Immature natural killer cell (primary cell): ENCODE measurements at places on chromosomes 12 and 14. TPM values are rescaled to one million over a fixed set of nuclear protein-coding genes. Genes with fewer than 3 reads are reported as not detected.

DNA sequence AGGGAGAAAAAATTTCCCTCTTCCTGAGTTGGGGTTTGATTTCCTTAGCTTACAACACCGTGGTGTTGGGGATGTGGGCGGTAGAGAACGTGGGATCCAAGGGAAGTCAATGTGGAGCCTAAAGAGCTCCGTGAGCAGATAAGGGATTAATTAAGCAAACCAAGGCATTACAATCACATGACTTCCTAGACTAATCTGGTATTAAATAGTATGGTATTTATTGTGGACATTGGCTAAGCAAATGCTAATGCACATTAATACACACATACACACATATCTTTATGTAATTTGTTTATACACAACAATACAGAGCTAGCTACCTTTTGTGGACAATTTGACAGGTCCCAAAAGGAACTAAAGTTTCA, 791 bp upstream of the RNF41 start:
- no peak for DNase-seq

- no peak for DNase-seq
Observed at GRCh38 chr14:22978981-22979671, 3.2 kb downstream of the AJUBA start.

Gene DBX2
- not detected for polyA plus RNA-seq

Gene ANO2
- polyA plus RNA-seq: not detected

- DNase-seq: no peak
Observed at GRCh38 chr12:65039301-65039700, 81.8 kb downstream of the WIF1 start.

DNA sequence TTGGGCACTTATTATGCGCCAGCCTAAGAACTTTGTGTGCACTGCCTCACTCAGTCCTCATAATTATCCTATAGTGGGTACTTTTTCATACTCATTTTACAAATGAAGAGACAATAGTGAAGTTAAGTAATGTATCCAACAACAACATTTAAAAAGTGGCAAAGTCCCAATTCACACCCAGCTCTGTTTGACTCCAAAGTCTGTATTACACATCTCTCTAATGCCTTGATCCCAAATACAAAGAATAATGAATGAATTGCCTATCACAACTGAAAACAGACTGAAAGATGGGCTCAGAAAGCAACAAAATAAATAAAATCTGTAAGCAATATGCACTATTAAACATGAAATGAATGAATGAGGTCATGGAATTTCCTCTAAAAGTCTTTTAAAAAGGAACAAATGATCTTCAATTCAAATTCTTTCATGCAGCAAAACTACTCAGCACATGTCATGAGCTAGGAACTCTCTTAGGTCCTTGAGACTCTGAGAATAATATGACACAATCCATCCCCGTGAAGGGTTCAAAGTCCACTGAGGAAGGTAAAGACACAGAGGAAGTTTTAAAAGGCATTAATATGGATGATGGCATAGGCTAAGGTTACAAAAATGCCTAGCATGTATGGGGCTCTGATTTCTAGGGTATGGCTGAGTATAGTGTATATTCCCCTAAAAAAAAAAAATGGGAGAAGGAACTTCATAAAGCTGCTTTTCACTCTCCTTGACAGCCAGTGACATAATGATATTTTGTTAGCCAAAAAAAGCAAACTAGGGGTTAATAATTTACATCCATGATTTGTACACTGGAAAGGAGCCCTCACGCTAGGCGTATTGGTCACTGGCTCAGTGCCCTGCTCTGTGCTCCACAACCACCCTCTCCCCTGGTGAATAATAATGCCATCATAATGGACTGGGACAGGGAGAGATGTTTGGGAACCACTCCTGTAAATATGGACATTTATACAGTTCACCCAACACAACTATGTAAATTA, 103.4 kb downstream of the SLC2A13 start:
- no peak for DNase-seq

- no peak for DNase-seq
Observed at GRCh38 chr12:68276402-68276930, 23.1 kb upstream of the IL22 start.

Gene IFNG-AS1
- 5.8 TPM for polyA plus RNA-seq

- DNase-seq: no peak
Observed at GRCh38 chr12:93484315-93484981, 17.1 kb downstream of the MRPL42 start.

- DNase-seq: no peak
Observed at GRCh38 chr12:34396861-34397590, 374.7 kb downstream of the ALG10 start.

DNA sequence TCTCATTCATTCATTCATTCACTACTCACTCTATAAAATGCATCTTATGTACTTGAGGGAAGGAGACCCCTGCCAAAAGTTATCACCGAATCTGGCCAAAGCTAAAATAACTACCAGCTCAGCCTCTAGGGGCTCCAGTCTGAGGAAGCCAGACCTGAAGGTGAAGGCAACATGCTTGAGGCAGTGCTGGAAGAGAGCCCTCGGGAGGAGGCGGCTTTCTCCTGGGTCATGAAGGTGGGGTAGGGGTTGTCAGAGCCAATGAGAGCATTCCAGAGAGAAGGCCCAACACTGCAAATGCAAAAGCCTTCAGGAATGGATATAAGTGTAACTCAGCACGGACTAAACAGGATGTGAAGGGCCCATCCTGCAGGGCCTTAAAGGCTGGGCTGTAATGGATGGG, 62.4 kb downstream of the GSC start:
- no peak for DNase-seq

- DNase-seq: no peak
Observed at GRCh38 chr12:47356129-47356700, 276.5 kb upstream of the AMIGO2 start.

Gene IKBIP
- polyA plus RNA-seq: 6.7 TPM

DNA sequence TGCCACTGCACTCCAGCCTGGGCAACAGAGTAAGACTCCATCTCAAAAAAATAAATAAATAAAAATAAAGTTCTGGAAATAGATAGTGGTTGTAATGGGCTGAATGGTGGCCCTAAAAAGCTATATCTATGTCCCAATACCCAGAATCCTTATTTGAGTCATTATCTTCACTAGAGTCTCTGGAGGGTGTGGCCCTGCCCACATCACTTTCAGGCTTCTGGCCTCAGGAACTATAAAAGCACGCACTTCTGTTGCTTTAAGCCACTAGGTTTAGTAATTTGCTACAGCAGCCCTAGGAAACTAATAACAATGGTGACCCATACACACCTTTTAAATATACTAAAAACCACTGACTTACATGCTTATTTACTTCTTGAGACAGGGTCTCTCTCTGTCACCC, 49.9 kb downstream of the MAP3K9 start:
- no peak for DNase-seq

DNA sequence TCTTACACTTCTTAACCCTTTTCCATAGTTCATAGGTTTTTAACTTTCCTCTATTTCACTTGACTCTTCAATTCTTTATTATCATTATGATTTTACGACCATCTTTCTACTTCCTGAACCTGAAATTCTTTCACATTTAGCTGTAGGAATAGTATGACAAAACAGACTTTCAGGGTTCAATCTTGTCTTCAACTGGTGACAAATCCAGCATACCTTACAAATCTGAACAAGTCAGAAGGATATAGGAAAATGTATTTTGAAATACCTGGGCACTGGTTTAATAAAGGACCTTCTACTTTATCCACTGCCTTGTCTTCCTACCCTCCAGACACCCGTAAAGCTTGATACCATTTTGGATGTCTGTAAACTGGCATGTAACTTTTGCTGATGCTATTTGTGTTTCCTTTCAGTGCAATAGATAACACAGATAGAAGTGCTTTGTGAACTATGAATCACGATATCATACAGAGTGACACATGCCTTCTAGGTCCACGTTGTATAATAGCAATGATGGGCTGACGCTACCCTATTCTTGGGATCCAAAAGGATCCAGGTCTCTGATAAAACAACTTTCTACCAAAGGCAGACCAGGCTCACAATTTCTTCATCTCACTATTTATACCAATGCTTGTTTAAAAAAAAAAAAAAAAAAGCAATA, 77.4 kb upstream of the SAV1 start:
- DNase-seq: no peak

Gene BEGAIN
- polyA plus RNA-seq: not detected

DNA sequence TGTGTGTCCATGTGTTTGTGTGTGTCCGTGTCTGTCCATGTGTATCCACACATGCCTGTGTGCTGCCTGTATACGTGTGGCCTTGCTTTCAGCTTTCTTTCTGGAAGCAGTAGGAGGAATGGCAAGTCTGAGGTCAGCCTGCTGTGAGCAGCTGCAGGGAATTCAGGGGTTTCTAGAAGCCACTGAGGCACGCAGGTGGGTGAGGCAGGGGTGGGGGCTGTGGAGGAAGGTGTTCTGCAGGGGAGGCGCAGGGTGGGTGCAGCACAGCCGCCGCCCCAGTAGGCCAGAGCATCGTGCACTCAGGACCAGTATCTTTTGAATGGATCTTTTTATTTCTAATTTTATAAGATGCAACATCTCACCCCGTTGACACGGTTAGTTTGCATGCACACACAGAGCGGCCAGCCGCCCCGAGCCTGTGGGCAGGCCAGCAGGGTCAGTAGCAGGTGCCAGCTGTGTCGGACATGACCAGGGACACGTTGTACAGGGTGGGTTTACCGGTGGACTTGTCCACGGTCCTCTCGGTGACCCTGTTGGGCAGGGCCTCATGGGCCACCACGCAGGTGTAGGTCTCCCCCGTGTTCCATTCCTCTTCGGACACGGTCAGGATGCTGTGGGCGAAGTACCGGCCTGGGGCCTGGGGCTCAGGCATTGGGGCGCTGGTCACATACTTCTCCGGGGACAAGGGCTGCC, 327.7 kb downstream of the TMEM121 start:
- DNase-seq: no peak

DNA sequence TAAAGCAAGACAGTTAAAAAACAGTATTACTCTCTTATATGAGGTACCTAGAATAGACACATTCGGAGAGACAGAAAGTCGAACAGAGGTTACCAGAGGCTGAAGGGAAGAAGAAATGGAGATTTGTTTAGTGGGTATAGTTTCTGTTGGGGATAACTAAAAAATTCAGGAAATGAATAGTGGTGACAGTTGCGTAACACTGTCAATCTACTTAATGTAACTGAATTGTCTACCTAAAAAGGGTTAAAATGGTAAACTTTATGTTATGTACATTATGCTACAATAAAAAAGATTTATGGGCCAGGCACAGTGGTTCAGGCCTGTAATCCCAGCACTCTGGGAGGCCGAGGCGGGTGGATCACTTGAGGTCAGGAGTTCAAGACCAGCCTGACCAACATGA, 30.6 kb upstream of the SLC6A13 start:
- DNase-seq: no peak

GRCh38 chr14:93012951-93013719, 90.2 kb downstream of the CHGA start:
- DNase-seq: no peak

Gene ZC2HC1C
- not detected for polyA plus RNA-seq

DNA sequence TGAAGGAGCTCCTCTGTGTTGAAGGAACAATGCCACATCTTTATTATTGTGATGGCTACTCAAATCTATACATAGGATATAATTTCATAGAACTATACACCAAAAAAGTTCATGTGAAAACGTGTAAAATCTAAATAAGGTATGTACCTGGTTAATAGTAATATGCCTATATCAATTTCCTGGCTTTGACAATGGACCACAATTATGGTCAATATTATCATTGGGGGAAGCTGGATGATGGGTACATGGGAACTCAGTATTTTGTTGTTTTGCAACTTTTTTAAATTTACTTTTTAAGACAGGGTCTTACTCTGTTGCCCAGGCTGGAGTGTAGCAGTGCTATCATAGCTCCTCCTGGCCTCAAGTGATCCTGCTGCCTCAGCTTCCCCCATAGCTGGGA, 270.7 kb downstream of the TMEM132C start:
- DNase-seq: no peak

GRCh38 chr12:75908961-75909605, 122.5 kb downstream of the PHLDA1 start:
- no peak for DNase-seq

Gene TAS2R50
- not detected for polyA plus RNA-seq

Gene KRT3
- not detected for polyA plus RNA-seq

DNA sequence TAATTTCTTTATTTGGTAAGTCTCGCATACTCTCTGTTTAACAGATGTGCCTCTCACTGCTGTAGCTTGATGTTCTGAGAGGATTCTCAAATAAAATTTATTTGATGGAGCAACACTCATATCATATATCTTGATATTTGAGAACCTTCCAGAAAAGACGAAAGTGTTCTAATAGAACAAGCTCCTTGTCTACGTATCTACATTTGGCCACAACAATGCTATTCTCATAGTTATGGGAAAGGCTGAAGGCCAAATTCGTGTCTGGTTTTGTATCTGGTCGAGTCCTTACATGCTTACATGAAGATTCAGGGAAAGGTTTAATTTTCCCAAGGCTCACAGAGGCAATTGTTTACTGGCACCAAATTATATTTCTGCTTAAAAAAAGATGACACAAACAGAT, 186.7 kb upstream of the SLC38A2 start:
- no peak for DNase-seq

- DNase-seq: no peak
Observed at GRCh38 chr12:92769124-92769901, 66.5 kb downstream of the PLEKHG7 start.

DNA sequence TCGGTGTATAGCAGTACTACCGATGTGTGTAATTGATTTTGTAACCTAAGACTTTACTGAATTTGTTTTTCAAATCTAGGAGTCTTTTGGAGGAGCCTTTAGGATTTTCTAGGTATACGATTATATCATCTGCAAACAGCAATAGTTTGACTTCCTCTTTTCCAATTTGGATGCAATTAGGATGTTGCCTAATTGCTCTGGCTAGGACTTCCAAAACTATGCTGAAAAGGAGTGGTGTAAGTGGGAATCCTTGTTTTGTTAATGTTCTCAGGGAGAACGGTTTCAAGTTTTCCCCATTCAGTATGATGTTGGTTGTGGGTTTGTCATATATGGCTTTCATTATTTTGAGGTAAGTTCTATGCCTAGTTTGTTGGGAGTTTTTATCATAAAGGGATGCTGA, 171.6 kb upstream of the PDE3A start:
- no peak for DNase-seq

DNA sequence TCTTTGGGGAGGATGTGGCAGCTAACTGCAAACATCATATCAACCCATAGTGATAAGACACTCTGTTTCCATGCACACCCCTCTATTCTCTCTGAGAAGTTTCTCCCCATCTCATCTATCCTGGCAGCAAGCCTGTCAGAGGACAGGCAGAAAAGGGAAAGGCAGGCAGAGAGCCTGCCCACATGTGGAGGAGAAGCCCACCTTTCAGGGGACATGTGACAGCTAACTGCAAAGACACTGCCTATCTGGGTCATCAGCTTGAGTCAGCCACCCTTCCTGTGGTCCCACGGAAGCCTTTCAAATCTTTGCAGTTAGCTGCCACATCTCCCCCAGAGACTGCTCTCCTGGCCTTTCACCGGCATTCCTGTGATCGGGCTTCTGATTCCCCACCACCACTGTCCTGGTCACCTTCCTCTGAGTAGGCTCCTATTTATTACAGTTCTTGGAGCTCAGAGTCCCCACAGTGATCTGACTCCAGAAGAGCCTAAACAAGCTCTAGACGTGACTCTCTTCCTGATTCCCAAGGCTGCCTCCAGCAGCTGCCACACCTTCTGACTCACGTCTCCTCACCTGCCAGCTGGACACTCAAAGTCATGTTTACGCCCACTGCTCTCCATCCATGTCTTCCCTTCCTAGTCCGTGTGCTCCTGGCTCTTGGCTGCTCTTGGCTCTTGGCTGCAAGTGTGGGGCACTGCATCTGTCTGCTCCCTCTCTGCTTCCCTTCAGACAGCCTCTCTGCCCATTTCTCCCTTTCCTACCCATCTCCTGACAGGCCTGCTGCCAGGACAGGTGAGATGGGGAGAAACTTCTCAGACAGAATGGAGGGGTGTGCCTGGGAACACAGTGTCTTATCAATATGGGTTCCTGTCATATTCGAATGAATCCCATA, 7.5 kb upstream of the KRT1 start:
- DNase-seq: peak; percentile 22

- no peak for DNase-seq
Observed at GRCh38 chr14:67071506-67071905, 117.7 kb upstream of the GARIN2 start.

Gene BIN2
- 359 TPM for polyA plus RNA-seq
